ENCODE measurements at places on chromosomes 3 and 15.

DNA sequence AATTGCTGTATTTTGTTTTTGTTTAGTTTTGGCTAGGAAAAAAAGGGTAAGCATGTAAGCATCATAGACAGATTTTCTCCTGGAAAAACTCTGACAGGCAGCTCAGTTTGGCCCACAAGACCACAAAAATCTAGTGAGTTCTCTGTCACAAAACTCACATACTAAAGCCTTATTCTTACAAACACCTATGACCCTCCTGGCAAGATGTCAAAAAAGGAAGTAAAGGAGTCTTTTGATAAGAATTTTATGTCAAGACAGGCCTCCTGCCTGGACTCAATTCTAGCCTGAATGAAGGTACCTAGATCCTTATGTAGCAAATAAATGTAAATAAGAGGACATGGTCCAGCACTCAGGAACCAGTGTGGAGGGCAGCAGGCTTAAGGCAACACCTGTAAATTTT lies 668.3 kb upstream of the ZNF385D start:
- no peak for DNase-seq

- DNase-seq = peak; percentile 27
Observed at GRCh38 chr3:157175691-157176507, 16.0 kb upstream of the CCNL1 start.

DNA sequence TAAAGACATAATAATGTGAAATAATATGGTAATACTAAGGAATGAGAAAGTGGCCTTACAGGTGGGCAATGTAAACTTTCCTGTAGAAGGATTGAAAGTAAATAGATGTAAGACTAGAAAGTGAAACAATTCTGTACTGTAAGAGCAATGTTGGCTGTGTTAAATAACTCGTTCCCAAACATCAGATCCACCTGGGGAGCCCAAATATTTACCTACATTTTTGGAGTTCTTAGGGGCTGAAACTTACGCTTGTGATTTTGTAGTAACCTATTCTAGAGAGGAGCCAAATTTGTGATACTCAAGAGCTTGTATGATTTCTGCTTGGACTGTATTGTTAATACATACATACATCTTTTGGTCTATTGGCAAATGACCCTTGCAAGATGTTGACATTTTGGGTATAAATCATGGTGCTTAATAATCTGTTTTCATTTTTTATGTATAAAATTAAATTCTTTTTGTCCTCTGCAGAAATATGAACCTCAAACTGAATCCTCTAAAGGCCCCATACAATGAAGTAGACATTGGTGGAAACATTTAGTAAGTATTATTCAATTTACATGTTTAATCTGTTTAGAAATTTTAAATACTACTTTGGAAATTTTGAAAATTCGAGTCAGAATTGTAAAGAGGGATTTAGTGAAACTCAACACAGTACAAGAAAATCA lies 8.5 kb upstream of the CHD2 start:
- no peak for DNase-seq

- DNase-seq = no peak
Observed at GRCh38 chr3:39372833-39373232, 10.3 kb upstream of the SLC25A38 start.

- DNase-seq = no peak
Observed at GRCh38 chr3:8990266-8991215, 27.3 kb upstream of the RAD18 start.

DNA sequence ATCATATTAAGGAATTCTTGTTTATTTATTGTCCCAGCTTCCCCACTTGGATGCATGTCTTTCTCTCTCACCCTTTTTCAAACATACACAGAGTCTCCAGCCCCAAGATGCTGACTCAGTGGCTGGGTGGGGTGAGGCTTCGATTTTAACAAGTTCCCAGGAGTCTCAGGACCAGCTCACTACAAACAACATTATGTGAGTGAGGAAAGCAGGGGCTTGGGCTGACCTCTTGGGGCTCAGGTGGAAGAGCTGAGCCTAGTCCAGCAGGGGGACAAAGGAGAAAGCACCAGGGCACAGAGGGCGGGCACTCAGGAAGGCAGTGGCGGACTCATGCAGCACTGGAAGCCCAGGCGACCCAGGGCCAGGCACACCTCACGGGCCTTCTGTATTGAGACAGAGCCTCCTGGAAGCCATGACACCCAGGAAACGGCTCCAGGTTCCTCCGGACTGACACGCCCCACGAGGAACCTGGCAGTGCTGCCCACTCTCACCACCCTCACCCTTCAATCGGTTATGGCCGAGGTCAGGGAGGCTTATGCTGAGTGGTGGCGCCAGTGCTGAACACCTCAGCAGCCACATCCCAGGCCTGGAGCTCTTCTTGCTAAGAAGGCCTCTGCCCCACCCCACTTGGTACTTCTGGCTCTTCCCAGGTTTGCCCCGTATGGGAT lies 97.4 kb downstream of the LRIG1 start:
- no peak for DNase-seq

GRCh38 chr3:47854720-47855455 lies 52.0 kb downstream of the DHX30 start:
- DNase-seq = no peak

DNA sequence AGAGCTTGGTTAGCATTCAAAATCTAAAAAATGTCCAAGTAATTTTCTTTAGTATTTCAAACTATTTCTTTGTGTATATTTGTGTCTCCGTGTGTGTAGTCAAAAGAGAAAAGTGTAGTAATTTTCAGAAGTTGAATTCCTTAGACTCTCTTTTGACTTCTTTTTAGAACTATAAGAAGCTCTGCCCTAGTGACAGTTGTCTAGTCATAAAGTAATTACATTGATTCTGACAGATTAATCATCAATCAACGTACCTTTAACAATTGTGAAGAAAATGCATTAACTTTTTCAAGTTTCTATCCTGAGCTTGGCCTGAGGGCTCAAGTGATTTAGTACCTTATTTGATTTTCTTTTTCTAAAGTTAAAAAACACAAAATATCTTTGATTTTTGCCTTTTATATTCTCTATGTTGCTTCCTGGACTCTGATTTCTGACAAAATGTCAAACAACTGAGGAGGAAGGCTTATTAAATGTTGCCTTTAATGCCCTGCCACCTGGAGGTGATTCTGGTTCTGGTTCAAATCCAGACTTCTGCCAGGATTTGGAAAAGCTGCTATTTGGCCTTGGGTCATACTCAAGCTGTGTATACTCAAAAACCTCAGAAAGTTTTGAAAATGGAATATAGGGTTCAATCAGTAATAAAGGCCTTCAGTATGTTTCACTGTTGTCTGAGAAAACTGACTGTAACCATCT lies 653.6 kb downstream of the NSUN3 start:
- DNase-seq = no peak

DNA sequence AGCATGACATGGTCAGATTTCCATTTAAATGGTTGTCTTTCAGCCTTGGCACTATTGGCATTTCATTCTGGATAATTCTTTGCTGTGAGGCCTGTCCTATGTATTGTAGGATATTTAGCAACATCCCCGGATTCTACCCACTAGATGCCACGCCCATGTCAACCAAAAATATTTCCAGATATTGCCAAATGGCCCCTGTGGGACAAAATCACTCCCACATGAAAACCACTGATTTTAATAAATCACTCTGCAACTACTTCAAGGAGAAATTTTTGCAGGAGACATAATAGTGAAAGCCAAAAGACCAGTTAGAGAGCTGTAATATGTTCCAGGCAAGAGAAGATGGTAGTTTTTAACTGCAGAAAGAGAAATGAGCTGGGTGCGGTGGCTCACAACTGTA lies 55.9 kb upstream of the RARB start:
- DNase-seq = no peak

Measured in CD4-positive, alpha-beta T cell treated with Interleukin-6 for 4 hours (primary cell).